ENCODE measurements at places on chromosomes 11 and 22. TPM values are rescaled to one million over a fixed set of nuclear protein-coding genes. Genes with fewer than 3 reads are reported as not detected.

- DNase-seq = no peak
Measured at GRCh38 chr11:75320046-75320618, 31.3 kb downstream of the ARRB1 start.

SLC29A2 gene
- 0.79 TPM for total RNA-seq

DNA sequence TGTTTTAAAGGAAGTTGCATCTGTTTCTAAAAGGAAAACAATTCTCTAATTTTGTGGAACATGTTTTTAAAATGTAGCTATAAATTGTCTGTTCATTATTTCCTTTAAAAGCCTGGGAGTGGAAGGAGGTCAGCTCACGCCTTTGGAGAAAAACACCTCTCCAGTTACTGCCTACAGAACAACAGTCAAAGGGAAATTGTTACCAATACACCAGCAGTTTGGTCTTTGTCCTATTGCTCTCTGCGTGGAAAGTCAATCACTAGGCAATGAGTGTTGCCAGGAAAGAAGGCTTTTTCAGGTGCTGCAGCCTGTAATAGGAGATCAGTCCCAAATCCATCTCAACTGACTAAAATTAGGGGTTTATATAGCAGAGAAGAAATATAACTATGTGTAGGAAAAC lies 22.2 kb downstream of the SVIP start:
- peak; percentile 90 for DNase-seq

GRCh38 chr22:27407369-27407985 lies 394.1 kb downstream of the MN1 start:
- no peak for DNase-seq

- no peak for DNase-seq
Measured at GRCh38 chr22:36301851-36302250, 48.9 kb downstream of the APOL1 start.

OR10A2 gene
- not detected for total RNA-seq

NTM gene
- total RNA-seq = under 0.01 TPM

DNA sequence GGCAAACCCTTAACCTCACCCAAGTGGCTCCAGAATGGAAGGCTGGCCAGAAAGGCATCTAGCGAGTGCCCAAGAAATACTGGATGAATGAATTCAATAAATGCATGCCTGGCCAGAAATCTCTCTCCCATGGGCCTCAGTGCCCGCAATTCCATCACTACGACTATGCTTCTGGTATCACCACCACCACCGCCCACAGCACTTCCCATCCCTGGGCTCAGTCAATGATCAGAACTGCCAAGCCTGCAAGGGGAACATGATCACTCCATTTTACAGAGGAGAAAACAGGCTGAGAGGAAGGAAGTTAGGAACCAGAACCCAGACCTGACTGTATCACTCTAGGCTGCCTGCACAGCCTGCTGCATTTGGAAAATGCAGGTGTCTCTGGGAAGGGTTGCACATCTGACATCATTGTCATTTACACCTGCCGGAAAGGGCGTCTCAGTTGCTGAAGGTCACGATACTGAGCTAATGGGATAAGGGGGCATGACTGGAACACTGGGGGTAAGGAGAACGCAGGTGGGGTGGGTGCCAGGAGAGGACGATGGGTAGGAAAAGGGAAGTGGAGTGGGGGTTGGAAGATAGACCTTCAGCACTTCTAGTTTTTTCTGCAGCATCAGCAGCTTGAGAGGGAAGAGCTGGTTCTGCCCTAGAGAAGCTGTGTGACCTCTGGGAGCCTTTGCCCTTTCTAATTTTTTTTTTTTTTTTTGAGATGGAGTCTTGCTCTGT lies 3.2 kb downstream of the GPR152 start:
- no peak for DNase-seq

CELF1 gene
- 75.0 TPM for total RNA-seq

GRCh38 chr11:122068141-122068540 lies 47.9 kb downstream of the BLID start:
- DNase-seq = peak; percentile 23

- DNase-seq = no peak
Measured at GRCh38 chr11:86442827-86443226, 68.1 kb downstream of the CCDC81 start.

DNA sequence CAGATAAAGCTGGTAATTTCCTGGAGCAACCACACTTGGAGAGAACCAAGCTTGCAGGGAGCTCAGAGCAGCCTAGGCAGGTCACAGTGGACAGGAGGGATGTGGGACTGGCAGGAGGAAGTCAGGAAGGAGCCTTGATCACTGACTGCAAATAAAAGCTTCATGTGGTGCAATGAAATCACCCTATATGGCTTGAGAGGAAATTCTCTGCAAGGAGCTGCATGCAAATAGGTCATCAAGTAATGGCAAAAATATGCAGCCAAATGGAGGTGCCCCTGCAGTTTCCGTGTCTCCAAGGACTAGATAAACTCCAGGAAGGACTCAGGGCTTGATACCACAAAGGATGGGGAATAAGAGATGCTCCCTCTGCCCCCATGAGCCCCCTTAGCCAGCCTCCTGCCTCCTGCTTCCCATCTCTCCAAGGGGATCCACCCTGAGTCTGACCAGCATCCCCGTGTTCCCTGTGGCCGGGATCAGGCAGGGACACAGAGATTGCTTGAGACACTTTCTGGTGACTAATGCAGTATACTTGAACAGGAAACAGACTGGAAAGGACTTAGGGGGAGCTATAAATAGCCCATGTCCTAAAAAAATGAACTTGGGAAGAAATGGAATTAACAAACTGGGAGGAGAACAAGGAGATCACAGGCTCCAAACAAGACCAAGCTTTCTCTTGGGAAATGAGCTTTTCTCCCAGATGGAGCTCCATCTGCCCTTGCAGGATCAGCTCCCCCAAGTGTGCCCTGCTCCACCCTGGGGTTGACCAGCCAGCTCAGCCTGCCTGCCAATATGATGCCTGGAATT lies 23.9 kb upstream of the MICAL2 start:
- peak; percentile 94 for DNase-seq

RPS25 gene
- 413 TPM for total RNA-seq

GRCh38 chr11:122209619-122210366 lies 93.8 kb upstream of the BLID start:
- DNase-seq = peak; percentile 83

DNA sequence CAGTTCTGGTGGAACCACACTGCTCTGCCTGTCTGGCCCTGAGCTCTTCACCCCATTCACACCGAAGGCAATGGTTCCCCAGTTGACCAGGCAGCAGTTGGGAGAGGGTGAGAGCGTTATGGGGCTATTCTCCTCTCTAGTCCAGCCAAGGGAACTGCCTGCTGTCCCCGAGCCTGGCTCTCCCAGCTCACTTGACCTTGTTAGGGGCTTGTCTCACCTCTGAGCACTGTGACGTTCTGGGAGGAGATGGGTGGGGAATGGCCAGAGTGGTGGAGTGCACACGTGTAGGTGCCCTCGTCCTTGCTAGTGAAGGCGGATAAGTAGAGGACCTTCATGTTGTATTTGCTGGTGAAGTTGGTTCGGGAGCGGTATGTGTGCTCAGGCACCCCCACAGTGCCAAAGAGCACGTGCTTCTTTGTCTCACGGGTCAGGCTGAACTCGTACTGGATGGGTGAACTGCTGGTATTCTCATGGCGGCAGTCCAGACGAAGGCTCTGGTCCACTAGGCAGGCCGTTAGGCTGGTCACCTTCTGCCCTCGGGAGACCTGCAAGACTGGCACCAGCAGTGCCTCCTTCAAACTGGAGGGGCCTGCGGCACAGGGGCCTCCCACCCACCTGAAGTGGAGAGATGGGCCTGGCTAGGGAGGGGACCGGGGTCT lies 3.0 kb downstream of the THY1 start:
- no peak for DNase-seq

GRCh38 chr11:15707971-15708370 lies 593.2 kb downstream of the INSC start:
- DNase-seq = peak; percentile 6

GNAZ gene
- under 0.01 TPM for total RNA-seq

DNA sequence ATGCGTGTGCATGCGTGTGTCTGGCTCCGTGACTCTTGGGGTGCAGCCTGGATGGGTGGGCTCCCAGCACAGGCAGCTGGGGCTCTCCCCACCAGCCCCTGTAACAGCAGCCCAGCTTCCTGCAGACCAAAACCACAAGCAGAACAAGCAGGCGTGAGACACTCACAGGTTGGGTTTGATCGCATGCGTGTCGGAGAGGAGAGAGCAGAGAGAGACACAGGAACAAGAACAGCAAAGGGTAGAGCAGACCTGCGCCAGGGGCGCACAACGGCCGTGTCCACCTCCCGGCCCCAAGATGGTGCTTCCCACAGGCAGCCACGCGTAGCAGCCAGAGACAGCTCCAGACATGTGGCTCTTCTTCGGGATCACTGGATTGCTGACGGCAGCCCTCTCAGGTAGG lies at the start of gene CD6:
TSS of gene CD6 (plus strand) at position 161 of the 400 bp plus-strand sequence. CDS start at position 347, 186 bp downstream.
- no peak for DNase-seq

PDHX gene
- 17.7 TPM for total RNA-seq

DNA sequence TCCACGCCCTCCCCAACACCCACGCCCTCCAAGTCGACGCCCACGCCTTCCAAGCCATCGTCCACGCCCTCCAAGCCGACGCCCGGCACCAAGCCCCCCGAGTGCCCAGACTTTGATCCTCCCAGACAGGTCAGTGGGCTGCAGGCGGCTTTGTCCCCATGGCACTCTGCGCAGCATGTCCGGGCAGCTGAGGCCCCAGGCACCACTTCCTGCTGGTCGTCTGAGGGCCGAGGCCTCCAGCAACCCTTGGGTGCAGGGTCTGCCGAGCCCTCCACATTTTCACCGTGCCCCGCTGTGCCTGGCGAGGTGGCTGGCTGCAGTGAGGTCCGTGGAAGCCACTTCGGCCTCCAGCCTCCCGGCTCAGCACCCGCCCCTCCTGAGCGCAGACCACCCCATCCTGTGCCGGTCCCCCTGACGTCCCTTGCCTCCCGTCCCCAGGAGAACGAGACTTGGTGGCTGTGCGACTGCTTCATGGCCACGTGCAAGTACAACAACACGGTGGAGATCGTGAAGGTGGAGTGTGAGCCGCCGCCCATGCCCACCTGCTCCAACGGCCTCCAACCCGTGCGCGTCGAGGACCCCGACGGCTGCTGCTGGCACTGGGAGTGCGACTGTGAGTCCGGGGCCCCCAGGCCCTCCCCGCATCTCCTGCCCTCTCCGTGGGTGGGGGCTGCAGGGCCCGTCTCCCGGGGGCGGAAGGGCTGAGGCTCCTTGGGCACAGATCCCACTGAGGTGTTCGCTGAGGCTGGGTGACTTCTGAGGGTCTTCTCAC lies 26.8 kb downstream of the MUC2 start:
- DNase-seq = no peak

DNA sequence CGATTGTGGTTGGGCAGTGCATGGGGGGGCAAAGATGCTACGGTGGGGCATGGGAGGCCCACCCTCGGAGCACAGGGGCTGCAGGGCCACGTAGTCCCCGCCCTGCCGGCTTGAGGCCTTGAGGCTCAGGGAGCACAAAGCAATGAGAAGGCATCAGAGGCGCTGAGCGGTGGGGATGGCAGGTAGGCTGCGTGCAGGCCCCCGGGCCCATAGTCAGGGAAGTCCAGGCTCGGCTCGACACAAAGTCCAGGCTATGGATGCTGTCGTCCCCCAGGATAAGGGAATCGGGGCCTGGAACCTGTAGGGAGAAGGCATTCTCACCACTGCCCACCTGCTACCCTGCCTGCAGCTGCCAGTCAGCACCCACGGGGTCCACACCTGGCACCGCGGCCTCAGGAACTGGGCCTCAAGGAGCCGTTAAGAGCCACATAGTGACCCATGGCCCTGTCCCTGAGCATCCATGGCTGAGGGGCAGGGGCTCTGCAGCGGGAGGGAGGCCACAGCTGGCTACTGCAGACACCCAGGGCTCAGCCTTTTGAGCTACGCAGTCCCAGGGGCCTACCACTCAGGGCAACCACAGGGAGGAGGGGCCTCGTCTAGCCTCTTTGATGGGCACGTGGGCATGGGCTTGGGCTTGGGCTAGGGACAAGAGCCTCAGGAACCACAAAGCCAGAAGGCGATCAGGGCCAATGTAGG lies 179.7 kb downstream of the IGLL1 start:
- DNase-seq = no peak

DNA sequence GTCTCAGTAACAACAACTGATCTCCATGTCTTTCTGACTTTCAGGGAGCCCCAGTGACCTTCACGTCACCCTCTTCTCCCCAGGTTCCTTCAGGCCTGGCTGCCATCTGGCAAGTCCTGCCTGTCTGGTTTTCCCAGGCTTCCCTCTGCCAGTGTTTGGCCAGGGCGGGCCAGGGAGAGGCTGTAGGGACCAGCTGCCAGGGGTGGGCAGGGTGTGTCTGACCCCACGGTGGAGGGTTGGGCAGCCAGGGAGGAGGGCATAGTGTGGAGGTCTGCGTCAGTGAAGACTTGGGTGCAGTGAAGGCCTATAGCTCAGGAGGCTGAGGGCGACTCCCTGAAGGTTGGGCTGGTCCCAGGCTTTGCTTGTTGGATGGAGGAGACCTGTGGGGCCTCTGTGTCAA lies 11.9 kb upstream of the MRGPRX2 start:
- DNase-seq = no peak

DNA sequence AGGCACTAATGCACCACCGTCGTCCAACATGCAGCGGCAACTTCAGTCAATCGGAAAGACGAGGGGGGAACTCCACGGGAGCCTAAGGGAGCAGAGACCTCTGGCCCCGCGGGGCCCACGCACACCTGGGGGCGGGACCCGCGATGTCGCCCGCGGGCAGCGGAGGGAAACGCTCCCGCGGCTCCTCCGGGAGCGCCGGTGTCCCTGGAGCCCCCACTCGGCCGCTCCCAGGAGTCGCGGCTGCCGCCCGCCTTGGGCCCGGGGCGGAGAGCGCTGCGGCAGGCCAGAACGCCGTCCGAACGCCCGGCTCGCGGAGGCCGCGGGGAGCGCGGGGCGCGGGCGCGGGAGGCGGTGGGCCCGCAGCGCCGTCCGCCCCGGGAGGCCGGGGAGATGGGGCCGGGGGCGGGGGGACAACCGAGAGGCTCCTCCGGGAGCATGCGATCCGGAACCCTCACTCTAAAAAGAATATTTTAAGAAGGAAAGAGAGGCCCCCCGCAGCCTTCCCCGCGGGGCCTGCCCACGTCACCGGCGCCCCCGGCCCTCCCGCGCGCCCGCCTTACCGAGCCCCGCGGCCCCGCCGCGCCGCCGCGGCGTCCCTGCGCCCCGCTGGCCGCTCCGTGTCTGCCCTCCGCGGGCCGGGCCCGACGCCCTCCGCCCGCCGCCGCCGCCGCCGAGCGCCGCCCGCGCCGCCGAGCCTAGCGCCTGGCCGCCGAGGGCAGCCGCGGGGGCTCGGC lies 86.6 kb upstream of the ARHGAP32 start:
- peak; percentile 14 for DNase-seq

APLNR gene
- under 0.01 TPM for total RNA-seq

GRCh38 chr11:23284631-23285030 lies 424.4 kb upstream of the CCDC179 start:
- DNase-seq = no peak

DNA sequence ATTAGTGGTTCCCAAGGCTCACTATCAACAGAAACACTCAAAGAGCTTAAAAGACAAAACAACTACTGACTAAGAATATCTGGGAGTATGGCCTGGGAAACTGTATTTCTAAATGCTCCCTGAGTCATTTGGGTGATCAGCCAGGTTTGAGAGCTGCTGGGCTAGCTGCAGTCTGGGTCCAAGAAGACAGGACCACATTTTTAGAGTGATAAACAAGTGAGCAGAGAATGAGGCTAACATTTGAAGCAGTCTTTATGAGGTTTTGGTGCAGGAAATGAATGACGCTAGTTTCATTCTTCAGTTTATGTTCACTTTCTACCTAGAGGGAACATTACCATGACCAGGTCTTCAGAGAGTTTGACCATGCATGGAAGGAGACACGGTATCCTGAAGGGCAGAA lies 97.7 kb downstream of the TEAD1 start:
- peak; percentile 38 for DNase-seq

GRCh38 chr22:48926643-48927042 lies 901.0 kb downstream of the BRD1 start:
- DNase-seq = no peak

Data from lung microvascular endothelial cell (primary cell).